Stimulated activated CD4-positive, alpha-beta T cell treated with anti-CD3 and anti-CD28 coated beads, Interleukin-1b, Interleukin-23, amount 100 ng/mL, for 1 hour (primary cell): ENCODE measurements at places on chromosomes 16 and 17.

- DNase-seq: no peak
These were observed 71.3 kb downstream of the FTO start for GRCh38 chr16:53775106-53775820.

DNA sequence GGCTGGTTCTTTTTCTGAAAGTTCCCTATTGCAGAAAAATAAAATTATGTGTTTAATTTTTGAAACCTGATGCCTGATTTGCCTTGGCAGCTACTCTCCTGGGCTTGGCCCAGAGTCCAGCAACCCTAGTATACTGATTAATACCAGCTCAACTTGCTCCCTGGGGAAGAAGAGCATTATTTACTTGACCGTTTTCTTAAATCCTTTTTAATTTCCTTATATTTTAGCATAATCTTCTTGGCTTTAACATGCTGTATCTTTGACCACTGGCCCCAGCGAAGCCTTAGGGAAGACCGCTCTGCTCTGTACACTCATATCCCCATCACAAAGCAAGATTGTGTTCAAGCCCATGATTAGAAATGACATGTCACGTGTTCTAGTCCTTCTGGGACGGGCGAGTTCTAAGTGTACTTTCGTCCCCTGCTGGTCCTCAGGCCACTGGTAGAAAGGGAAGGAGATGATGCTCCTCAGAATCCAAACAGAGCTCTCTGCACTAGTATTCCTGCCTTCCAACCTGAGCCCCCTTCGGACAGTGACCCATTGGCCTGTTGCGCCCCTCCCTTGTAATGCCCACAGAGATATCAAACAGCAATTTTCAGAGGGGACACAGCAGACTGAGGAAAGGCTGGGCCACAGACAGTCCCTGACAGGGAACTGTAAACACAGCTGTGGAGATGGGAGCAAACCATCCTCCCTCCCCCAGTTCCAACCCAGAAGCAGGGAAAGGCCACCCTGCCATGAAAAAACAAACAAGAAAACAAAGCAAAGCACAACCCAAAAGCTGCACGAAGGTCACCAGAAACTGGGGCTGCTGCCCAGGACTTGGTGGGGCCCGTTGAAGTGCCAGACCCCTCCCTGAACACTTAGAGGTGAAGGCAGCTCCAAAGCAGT is 4.3 kb upstream of the EZH1 start:
- DNase-seq: no peak

DNA sequence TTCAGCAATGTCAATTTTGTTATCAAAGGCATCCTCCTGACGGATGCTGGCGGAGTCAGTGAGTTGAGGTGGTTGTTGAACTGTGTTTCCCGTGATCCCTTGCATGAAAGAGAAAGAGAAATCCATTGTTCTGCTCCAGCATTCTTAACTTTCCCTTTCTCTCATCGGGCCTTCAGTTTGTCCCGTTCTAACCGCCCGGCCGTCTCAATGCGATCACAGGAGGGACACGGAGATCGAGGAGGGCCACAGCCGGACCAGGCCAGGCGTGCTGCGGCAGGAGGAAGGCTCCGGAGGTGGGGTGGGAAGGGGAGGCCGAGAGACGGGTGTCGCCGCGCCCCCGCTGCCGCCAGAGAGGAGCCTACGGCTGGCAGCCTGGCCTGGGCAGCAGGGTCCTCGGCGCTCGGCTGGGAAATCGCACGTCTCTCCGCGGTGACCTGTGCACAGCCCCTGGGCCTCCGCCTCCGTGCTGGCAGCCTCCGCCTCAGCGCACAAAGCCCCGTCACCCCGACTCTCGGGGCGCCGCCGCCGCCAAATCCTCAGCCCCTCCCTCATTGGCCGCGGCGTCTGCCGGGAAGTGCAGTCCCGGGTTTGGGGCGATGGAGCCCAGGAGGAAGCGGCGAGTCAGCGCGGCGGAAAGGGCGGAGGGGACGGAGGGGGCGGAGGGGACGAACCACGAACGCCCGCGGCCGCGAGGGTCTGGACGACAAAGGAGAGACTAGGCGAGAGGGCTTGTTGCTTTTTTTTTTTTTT is 38.1 kb downstream of the SOST start:
- DNase-seq: peak; percentile 51

DNA sequence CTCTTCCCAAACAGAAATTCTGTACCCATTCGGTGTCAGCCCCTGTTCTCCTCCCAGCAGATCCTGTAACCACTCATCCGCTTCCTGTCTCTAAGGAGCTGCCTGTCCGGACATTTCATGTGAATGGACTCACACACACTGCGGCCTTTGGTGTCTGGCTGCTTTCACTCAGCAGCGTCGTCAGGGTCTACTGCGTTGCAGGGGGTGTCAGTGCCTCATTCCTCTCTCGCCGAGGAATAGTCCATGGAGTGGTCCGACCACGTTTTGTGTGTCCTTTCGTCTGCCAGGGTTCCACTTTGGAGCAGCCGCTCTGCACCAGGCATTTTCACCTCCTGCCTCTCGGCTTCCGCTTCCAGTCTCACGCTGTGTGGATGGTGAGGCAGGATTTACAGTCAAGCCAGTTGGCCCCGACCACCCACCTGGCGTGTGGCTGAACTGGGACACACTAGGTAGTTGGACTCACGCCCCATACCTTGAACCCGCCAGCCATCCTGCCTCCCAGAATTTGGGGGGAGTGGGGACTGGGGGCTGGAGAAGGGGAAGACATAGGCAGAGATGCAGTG is 188.2 kb upstream of the CIBAR2 start:
- DNase-seq: no peak

DNA sequence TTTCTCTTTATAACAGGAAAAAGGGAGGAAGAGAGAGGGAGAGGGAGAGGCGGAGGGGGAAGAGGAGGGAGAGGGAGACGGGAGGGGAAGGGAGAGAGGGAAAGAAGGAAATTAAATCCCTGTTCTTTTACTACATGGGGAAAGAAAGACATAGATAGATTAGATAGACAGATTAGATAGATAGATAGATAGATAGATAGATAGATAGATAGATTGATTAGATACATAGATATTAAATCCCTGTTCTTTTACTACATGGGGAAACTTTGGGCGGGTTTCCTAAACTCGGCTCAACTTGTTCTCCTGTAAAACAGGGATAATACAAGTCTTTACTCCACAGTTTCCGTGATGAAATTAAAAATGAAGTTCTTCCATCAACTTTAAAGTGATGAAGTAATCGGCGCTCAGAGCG is 661 bp downstream of the RFWD3 start:
- no peak for DNase-seq

GRCh38 chr17:14670861-14671260 is 370.0 kb downstream of the HS3ST3B1 start:
- DNase-seq: no peak

DNA sequence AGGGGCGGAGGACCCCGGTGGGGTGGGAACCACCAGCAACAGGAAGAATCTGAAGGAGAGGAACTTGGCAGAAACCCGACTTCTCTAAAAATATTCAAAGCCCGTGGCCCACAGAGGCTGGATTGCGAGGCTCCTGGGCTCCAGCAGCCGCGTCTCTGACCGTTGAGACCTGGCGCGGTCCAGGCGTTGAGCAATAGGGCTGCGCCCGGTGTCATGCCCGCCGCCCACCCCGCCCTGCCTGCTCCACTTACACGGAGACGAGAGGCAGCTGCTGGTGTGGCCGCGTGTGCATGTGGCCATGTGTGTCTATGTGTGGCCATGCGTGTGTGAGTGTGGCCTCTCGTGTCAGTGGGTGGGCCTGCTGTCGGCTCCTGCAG is 83.6 kb downstream of the IRF8 start:
- no peak for DNase-seq
